ENCODE measurements at places on chromosomes 11 and 22.
A peak's percentile ranks its signal among the peaks of the same experiment; 100 is the strongest.

GRCh38 chr11:44303401-44303938 lies 6.5 kb downstream of the ALX4 start:
- no peak for DNase-seq

DNA sequence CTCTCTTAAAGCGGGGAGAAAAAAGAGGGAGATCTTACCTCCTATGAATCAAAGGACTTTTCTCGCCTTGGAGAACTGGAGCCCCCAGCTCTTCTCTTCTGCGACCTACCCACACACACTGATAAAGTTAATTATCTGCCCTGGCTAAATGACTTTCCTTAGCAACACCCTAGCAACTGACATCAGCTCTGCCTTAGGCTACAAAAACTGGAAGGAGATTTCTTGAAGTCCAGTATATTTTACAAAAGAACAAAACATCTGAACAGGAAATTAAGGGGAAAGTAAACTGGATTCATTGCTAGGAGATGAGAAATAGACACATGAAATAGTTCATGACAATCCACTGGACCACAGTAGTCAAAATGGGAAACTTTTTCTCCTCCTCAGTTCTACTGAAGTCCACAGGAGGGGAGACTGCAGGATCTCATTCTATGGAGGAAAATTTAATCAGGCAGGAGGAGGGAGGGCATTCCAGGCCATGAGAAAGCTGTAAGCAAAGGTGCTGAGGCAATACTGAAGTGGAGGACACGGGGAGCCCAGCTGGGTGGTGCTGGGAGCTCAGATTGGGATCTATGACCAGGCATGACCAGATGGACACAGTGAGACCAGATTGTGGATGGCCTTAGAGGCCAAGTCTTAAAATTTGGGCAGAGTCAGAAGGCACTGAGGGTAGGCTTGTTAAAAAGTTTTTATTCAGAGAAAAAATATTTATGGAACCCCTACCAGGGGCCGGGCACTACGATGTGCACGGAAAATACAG lies 3.7 kb upstream of the SPON1 start:
- no peak for DNase-seq

- no peak for DNase-seq
Measured at GRCh38 chr11:128505449-128506065, 81.8 kb downstream of the ETS1 start.

DNA sequence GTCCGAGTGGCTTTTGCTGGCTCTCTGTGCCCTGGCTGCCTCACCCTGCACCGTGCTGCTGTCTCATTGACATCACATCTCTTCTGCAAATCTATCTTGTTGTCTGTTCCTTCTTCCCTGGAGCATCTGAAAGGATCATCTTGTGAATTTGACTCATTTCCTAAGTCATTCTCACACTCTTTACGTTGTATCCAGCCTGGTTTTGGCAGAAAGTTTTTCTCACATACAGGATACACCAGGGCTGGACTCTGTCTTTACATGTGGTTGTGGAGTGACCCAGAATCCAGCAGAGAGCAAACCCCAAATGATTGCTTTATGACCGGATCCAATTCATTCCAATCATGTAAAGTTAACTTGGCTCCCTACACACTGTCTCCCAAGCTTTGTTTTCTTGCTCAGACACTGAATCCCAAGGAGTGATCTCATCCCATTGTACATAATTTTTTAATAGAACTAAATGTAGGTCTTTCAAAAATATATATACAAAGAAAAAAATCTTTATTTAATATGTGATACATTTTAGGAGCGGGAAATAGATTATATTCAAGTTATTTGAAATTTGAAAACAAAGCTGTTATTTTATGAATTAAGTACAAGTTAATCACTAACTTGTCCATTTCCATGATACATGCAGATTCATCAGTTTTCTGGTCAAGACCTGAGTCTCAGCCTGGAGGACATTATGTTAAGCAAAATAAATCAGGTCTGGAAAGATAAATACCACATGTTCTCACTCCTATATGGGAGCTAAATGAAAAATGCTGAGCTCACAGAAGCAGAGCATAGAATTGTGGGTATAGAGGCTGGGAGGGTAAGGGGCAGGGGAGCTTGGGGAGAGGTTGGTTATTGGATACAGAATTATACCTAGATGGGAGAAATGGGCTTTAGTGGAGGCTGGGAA lies 2.9 kb upstream of the RFPL1 start:
- DNase-seq = no peak

GRCh38 chr11:99244613-99245012 lies 223.9 kb downstream of the CNTN5 start:
- DNase-seq = no peak

GRCh38 chr22:46815132-46815531 lies 52.7 kb downstream of the TBC1D22A start:
- DNase-seq = no peak

DNA sequence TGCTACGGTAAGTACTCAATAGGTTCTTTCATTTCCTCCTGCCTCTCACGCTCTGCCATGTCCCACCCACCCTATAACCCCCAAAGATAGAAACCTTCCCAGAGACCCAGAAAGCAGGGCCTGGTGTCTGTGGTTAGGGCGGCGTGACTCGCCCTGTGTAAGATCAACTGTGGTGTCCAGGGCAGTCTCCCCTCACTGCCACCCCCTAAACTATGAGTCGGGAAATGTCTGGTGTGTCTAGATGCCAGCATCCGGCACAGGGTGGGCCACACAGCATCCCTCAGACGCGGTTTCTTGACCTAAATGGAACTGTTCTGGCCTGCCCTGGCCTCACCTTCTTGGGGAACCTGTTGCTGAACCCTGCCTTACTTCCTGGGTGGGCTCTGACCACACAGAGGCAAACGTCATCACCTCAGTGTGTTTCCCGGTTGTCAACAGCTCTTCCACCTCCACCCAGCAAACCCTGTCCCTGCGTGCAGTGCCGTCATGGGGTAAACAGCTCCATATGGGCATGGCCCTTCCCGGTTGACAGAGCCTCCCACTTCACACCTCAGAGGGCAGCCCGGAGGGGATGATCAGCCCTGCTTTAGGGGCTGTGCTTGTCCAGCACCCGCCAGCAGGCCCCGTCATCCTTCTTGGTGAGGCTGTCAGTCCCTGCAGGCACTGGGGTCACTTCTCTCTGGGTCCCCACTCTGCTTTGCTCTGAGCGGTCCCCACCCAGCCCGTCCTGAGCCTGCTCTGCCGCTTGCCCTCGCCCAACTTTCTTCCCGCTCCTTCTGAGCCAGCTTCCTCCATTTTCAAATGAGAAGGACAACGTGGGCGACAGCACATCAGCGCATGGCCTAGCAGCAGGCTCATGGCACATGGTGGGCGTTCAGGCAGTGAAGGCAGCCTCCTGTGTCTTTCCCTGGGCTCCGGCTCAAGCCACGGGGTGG lies 6.0 kb downstream of the WNT11 start:
- no peak for DNase-seq

DNA sequence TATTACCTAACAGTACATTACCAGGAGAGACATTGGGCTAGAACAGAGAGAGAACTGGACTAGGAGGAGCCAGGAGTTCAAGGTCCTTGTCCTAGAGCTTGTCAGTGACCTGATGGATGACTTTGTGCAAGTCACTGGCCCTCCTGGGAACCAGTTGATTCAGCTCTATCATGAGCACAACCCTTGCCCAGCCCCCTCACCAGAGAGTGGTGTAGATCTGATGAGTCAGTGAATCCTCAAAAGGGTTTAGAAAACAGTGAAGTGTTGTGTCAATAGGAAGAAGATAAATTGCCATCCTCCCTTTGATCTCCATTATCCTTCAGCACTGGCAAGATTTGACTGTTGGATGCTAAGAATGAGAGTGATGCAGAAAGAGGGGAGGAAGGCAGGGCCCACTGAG lies 24.3 kb downstream of the NEU3 start:
- no peak for DNase-seq

DNA sequence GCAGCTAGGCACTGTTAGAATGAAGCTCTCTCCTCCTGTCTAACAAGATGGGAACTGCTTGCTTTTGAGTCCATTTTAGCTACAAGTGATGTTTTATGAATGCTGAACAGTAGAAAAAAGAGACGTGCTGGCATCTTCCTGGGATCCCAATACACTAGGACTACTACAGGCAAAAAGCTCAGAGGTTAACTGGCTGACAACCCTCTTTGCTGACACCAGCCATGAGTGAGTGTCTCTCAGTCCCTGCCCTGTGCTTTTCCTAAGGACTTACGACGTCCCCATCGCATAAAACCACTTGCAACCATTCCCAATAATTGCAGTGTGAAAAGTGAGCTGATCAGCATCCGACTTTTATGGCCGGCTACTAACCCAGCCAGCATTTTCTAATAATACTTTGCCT lies 213.5 kb downstream of the NTM start:
- no peak for DNase-seq

DNA sequence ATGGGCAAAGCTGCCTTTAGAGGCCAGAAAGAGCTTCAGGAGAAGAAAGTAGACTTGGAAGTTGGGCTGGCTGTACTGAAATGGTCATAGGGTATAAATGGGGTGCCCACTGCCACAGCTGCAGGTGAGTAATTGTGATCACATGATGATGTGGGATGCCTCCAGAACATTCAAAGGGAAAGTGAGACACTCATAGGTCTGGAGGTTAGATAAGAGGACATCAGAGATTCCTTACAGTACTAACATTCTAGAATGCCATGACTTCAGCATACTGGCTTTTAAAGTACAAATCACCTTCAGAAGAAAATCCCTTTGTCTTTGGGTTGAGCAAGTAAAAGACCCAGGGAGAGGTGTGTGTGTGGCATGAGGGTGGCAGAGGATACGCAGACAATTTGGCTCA lies 419.2 kb downstream of the TENM4 start:
- no peak for DNase-seq

DNA sequence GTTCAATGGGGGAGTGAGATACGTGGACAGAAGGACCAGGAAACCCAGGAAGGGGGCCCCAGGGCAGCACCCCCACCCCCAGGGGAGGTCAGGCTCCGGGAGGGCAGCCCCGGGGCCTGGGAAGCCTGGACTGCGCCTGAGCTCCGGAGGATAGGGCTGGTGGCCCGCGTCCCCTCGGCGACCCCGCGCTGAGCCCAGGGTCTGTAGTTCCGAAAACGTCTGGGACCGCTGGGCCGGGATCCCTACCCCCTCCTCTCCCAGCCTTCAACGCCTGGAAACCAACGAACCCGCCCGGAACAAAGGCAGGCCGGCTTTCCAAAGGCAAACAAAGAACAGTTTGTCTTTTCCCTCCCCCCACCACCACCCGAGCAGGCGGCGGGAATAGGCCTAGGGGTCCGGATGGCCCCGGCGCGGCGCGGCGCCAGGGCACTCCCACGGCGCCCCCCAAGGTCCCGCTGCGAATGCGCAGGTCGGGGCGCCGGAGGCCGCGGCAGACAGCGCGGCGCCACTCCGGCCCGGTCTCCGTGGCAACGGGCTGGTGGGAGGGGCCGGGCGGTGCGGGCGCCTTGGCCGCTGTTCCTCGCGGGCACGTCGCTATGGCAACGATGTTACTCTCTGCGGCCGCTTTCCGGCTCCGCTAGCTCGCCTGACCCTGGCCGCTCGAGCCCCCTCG lies 58.5 kb downstream of the IGLL1 start:
- DNase-seq = peak; percentile 98

DNA sequence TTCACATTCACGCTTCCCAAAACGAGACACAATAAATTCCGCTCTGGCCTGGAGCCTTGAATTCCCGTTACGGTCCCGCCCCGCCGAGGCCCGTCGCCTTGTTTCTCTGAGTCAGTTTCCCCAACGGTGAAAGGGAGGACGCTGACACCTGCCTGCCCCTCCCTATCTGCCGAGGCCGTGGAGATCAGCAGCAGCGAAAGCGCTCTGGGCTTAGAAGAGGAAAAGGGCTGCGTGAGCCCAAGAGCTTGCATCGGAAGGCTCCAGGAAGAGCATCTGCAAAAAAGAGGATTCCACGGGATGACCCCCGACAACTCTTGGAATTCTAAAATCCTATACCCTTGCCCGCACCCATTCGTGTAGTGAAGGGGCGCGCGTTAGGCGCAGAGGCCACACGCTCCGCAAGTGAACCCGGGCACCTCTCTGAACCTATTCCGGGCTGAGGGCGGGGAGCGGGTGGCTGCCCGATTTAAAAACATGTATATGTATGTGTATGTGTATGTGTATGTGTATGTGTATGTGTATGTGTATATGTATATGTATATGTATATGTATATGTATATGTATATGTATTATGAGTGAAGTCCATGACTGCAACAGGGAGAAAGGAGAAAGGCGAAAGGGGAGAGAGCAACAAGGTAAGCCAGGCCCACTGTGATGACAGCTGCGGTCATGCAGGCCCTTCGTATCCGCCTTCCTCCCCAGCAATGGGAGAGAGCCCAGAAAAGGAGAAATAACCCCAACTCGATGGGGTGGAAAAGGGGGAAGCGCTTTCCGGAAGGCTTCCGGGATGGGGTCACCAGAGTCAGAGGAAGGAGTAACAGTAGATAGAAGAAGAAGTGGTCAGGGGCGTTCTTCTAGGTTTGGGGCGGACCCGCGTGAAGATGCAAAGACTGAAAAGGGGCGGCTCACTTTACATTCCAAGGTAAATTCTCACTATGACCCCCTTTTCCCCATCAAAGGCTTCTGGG lies 948 bp upstream of the MRTFA start:
- peak; percentile 15 for DNase-seq

DNA sequence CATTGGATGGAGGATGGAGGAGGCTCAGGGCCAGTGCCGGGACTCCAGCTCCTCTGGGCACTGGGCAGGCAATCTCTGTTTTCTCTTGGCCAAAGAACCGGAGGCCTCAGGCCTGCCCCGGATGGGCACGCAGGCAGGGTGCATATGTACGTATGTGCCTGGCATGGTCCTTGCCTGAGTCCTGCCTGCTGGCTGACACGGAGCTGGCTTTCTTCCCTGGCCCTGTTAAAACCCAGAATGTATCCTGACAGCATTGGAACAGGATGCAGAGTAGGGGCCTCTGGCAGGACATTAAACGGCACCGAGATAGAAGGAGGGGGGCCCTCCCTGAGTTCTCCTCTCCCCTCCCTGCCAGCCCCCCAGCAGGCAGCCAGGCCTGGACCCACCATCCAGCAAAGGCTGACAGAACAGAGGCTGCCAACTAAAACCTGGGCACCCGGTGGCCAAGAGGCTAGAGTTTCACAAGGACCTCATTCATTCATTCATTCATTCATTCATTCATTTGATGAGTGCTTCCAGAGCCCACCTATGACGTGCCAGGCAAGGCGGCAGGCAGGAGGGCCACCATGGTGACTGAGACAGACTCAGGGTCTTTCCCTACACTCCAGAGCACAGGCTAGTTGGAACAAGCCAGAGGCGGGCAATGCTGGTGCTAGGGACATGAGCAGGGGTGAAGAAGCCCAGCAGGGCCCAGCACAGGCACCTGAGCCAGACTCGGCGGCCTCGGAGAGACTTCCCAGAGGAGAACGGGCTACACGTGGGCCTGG lies 28.8 kb downstream of the FLRT1 start:
- no peak for DNase-seq

DNA sequence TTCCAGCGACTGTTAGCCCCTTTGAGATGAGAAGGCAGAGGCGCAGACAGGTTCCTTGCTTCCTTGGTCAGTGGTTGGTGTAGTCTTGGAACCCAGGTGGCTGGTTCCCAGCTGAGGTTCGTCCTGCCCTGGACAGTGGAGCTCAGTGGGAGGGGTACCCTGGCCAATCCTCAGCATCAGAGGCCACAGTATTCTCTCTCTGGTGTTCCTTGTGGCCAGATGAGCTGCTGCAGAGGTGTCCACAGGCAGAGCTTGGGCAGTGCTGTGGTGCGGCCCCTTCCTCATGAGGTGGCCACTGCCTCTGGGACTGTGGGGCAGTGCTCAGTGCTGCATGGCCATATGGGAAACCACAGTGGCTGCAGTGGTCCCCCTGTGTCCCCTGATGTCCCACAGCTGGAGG lies 61.8 kb downstream of the CTTN start:
- DNase-seq = no peak

GRCh38 chr11:13210424-13210823 lies 67.2 kb upstream of the BMAL1 start:
- peak; percentile 47 for DNase-seq

GRCh38 chr22:47199261-47199978 lies 437.0 kb downstream of the TBC1D22A start:
- no peak for DNase-seq
